Upper lobe of right lung (tissue), 1 donor: ENCODE measurements at places on chromosomes 2 and 18.

- DNase-seq, result no peak
Measured at GRCh38 chr2:205089958-205090357, 544.7 kb downstream of the PARD3B start.

DNA sequence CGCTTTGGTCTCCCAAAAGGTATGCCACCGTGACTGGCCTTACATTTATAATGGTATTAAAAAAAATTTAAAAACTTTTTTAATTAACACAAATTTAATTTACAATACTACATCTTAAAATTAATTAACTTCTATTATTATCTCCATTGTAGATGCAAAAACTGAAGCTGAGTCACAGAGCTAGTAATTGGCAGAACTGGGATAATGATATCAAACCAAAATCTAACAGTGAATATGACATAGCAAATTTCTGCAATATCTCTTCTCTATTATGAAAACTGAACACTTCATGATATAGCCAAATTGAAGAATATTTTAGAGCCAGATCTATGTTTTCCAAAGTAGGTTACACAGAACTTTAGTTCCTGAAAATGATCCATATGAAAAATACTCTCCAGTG is 66.4 kb upstream of the CHAC2 start:
- DNase-seq, result no peak

- no peak for DNase-seq
Measured at GRCh38 chr2:215436705-215437565, 1.1 kb upstream of the FN1 start.

DNA sequence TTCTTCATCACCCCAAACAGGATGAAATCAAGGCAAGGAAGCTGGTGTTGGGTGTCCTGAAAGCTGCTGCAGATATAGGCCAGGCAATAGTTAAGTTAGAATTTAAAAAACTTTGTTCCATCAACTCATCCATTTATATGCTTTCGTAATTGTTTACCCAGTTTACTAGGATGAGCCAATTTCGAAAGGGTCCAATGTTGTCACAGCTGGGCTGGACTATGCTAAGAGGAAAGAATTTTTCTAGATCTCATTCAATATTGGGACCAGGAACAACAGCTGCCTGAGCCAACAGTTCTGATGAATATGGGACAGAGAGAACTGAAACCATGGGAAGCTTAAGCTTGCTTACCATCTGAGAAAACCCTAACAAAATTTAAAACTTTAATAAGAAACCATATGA is 21.6 kb upstream of the SP3 start:
- no peak for DNase-seq

- no peak for DNase-seq
Measured at GRCh38 chr18:8400825-8401224, 208.4 kb upstream of the RAB12 start.

DNA sequence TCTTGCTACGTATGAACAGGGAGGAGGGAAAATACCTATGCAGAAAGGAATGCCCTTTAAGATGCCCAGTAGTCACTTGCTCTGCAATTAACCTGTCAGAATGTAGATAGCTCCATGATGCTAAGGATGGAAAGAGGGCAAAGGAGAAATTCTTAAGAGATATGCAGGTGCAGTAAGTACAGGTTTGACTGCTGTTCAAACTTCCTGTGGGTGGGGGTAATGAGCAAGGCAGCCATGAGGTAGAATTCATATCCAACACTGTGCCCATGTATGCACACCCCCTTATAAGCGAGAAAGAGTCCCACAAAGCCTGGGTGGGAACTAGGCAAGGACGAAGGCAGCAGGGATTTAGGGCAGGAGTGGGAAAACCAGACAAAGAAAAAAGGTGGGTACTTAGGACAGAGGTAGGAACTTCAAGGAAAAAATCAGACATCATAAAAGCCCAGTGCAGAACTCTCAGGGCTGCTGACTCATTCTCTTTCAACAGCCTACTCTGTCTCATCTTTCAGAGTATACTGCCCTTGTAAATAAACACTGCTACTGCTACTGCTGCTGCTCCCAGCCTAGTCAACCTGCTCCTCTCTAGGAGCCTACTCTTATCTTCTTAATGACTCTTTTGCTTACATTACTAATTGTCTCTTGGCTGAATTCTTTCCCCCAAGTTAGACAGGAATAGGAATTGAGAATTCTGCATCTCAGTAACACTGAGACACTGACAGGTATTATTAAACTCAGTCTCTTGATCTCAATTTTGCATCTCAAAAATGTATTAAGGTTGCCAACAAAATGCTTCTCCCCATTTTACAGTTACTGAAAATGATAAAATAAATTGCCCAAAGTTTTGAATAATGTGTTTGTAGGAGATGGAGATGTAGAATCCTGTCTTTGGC is 189.0 kb downstream of the PTH2R start:
- DNase-seq, result no peak

GRCh38 chr2:52918551-52918950 is 849.1 kb upstream of the CHAC2 start:
- no peak for DNase-seq

- DNase-seq, result no peak
Measured at GRCh38 chr2:85154048-85154753, 21.0 kb downstream of the TCF7L1 start.

- no peak for DNase-seq
Measured at GRCh38 chr2:20988905-20989304, 55.0 kb downstream of the APOB start.

- no peak for DNase-seq
Measured at GRCh38 chr2:128325611-128326181, 7.0 kb upstream of the HS6ST1 start.

DNA sequence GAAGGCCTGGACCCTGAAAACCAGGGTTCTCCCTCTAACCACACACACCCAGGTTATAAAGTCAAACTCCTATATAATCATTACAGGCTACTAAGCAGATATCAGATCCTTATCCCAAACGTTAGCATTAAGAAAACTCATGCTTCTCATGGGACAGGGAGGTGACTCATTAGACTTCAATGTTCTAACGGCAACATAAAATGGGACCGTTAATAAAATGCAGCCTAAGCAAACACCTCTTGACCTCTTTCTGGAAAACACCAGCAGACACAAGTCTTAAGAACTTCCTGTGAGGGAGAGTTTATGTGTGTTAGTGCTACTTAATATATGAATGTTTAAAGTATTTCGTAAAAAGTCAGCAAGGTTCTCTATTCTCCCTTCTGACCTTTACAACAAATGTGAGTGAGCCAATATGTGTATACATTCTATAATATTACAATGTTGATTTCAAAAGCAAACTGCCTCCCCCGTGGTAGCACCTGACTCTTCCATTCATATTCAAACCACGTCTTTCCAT is 31.7 kb downstream of the LPIN2 start:
- DNase-seq, result no peak

DNA sequence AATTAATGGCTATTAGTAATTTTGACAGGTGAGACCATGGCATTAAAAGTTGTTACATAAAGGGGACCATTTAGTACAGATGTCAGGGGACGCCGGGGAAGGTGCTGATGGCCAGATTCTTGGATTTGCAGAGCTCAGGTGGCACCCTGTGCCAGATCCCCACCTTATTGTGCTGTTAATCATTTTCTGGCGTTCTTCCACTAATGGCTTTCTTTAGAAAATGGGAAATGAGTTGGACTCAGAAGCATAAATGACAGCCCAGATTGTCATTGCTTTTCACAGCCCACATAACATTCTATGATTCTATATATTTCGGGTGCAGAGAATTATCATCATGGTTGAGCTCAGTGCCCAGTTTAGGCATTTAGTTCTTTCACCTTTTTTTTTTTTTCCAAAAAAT is 257.2 kb upstream of the TCF4 start:
- no peak for DNase-seq

DNA sequence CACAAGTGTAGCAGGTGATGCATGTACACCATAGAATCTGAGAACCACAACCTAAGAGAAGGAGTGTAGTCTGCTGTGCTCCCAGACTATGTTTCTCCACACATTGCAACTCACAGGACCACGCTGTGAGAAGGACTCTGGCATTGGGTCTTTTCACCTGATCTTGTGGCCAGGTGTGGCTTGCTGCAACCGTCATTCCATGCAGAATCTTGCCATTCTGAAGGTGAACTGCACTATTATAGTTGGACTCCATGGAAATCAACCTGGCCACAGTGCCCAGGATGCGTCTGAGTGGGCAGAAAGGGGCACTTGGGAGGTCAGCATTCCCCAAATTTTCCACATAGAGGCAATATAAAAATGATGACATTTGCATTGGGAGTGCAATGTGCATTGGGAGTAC is 122.2 kb downstream of the CAPN13 start:
- DNase-seq, result no peak

GRCh38 chr2:104468846-104469245 is 385.1 kb upstream of the POU3F3 start:
- no peak for DNase-seq

- DNase-seq, result no peak
Measured at GRCh38 chr2:45253151-45253550, 243.9 kb upstream of the SIX2 start.

DNA sequence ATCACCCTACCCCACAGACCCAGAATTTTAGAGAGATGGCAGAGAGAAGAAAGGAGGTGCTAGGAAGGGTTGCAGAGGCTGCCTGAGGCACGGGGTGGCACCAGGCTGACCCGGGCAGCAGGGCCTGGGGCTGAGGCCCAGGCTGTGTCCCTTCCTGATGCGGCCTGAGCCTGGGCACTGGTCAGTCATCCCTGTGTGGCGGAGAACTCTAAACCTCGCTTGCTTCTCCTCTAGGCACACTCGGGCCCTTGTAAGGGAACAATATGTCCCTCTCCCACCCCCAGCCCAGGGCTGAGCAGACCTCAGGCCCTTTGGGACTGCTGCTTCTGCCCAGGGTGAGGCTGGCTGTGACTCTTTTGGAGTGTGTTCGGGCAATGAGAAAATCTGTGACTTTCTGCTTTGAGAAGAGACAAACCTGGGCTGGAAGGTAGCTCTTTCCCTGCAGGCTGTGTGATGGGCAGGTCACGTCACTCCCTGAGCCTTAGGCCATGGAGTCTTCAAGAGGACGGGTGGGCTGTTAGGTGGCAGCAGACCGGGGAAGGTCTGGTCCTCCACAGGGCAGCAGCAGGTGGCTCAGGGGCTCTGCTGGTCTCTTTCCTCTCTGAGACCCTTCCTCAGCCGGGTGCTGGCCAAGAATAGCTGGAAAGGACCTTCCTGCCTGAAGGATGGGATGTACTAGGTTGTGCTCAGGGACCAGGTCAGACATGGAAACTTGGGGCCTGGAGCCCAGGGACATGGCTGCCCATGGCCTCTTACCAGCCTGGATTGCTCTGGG is 96.8 kb downstream of the GLI2 start:
- DNase-seq, result peak; percentile 50

DNA sequence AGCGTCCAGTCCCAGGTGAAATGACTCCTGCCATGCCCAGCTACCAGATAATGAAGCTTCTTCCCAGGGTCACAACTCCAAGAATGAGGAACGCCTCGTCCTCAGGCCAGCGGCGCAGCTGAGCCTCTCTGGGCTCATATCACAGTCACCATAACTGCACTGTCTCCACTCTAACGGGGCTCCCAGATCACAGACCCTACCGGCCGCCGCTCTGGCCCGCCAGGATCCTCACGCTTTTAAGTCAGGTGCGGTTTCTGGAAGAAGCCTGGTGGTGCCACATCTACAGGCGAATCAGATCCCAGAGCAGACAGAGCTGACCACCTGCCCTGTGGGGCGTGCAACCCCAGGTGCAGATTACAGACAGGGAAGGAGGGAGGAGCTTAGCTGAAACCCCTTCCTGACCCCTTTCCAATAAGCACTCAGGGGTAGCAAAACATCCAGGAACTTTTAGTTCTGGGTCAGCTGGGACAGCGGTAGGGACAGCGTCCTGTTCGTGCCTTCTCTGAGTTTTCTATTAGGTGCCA is 3.7 kb upstream of the ACKR3 start:
- no peak for DNase-seq
